Spleen (tissue), 13 donors: ENCODE measurements at places on chromosomes 7 and 10.

- no peak for DNase-seq
These were observed 287.8 kb downstream of the WDR11 start for GRCh38 chr10:121138918-121139317.

- no peak for DNase-seq
These were observed 920.1 kb upstream of the AUTS2 start for GRCh38 chr7:68678196-68678595.

- DNase-seq: no peak
These were observed 14.6 kb downstream of the ITGB1 start for GRCh38 chr10:32943395-32943794.

DNA sequence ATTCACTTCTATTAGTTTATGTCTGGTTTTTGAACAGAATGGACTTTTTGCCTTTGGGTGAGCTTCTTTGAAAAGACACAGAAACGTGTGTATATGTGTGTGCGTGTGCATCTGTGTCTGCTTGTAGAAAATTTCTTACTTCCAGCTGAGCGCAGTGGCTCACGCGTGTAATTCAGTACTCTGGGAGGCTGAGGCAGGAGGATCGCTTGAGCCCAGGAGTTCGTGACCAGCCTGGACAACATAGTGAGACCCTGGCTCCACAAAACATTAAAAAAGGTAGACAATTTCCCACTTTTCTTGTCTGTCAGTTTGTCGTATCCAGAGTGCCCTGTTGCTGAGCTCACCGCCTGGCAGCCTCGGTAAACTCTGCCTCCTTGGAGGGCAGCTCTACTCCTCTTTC, 25.4 kb downstream of the PPP2R2D start:
- no peak for DNase-seq

- peak; percentile 27 for DNase-seq
These were observed 29.7 kb downstream of the RAMP3 start for GRCh38 chr7:45187089-45187945.

DNA sequence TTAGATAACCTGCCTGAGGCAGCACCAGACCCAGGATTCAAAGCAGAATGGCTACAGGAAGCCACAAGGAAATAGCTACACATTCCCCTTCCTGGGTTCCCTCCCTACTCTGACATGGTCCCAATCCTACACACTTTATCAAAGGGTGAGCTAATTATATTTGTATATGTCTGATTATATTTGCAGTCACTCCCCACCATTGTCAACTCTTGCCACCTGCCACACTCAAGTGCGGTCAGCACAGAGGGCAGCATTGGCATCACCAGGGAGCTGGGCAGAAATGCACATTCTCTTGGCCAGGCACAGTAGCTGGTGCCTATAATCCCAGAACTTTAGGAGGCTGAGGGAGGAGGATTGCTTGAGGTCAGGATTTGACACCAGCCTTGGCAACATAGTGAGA, 114.1 kb upstream of the PDLIM1 start:
- DNase-seq: no peak

DNA sequence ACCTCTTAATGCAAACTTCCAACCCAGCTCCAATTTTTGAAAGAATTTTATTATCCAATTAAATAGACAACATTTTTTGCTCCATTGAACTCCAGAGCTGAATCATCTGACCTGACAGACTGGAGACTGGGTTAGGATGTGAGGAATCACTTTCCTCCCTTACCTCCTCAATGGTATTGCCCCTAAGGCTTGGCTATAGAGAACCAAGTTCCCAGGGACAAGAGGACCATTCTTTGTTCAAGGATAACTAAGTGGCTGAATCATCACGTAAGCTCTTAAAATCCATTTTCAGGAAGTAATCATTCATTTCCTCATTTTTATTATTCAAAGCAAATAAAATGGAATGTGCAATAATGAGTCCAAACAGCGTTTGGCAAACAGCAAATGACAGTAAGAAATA, 335.1 kb downstream of the GATA3 start:
- DNase-seq: no peak
